Frontal cortex (tissue), 4 donors: ENCODE measurements at places on chromosomes 3 and 15.

DNA sequence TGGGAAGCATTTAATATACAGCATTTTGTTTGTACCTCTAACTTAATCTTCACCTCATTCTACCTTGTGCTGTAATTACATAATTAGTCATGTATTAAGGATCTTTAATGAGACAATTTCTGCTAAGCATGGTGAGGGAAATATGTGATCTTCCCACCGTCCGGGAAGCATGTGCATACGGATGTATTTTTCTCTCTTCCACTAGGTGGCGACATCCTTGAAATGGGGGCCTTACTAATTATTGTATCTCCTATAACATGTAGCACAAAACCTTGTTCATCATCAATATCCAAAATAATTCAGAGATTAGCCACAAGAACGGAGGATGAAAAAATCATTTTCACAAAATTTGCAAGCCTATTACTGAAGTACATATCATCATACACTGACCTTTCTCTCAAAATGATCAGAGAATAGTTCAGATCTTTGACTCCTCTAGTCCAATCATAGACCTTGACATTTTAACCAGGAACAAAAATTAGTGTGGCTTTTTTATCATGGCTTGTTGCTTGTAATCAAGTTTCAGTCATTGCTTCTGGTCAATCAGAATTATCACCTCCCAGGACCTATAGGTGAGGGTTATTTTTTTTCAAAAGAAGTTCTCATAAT is 148.9 kb upstream of the GBE1 start:
- DNase-seq: no peak

- peak; percentile 69 for DNase-seq
Observed at GRCh38 chr3:183178833-183179549, 16.5 kb upstream of the LAMP3 start.

- no peak for DNase-seq
Observed at GRCh38 chr15:41056810-41057209, 59.3 kb downstream of the INO80 start.

DNA sequence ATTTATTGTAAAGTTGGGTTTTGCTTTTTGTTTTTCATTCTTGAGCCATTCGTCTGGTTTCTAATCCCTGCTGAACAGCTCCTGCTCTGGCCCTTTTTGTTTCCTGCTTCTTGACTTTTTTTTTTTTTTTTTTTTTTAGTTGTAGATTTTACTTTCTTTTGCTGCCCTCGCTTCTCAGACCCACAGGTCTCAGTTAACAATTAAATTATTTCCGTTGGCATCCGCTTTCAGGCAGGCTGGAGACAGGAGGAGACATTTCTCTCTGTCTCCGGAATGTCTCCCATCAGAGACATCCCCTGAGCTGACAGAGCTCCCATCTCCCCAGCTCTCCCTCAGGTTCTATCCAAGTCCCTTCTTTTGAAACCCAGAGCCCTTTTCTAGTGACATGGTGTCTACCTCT is 68.6 kb downstream of the SLC6A6 start:
- DNase-seq: no peak

DNA sequence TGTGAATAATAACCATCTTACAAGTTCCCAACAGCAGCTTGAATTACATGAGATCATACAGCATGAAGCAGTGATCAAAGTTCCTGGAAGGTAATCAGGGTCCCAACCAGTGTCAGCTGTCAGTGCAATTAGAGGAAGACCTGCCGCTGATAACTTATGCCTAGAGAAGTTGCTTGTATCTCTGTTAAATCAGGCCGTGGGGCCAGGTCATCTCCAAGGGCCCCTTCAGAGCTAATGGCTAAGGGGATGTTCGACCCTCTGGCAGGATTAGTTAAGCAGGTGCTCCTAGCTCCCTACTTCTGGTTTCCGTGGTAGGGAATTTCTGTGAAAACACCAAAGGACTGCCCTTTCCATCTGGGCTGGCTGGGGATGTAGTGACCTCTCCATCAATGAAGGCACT is 251.0 kb downstream of the FAM43A start:
- no peak for DNase-seq

DNA sequence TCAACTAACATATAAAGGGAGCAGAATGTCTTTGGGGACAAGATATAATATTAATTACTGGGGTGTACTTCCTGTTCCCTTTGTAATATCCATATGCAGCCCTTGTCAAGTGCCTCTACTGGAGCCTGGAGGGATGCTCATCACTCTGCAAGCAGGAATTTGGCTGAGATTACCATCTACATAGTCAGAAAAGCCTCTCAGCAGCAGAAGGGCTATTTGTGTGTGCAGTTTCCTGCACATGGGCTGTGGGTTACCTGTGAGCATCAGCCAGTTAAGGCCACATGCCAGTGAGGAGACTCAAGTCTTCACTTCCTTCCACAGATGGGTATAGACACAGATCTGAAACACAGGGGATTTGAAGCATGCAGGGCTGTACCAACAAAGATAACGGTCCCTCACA is 278.1 kb upstream of the PLSCR5 start:
- no peak for DNase-seq

- no peak for DNase-seq
Observed at GRCh38 chr3:60226912-60227311, 1024.3 kb downstream of the FHIT start.

DNA sequence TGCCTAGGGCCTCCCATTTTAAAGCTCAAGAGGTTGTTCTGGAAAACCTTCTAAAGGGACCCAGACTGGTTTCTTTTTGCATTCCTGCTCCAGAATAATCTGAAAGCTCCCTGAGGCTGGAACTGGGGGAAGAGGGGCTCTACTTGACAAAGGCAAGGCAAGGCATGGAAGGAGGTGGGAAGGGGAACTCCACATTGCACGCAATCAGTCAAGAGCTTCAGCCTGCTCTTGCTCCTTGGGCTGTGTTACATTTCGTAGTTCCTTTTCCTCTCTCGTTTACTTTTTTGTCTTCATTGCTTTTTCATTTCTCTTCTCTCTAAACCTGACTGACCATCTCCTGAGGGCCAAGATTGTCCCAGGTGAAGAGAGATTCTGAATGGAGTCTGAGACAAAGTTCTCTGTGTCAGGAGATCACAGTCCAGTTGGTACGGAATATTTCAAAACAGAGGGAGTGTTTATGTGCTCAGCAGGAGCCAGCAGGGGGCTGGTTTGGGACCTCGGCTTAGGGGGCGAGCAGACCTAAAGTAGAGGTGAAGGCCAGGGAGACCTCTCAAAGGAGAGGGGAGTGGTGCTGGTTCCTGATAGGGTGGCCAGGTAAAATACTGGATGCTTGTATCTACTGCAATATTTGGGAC is 6.0 kb upstream of the KCTD6 start:
- DNase-seq: no peak

DNA sequence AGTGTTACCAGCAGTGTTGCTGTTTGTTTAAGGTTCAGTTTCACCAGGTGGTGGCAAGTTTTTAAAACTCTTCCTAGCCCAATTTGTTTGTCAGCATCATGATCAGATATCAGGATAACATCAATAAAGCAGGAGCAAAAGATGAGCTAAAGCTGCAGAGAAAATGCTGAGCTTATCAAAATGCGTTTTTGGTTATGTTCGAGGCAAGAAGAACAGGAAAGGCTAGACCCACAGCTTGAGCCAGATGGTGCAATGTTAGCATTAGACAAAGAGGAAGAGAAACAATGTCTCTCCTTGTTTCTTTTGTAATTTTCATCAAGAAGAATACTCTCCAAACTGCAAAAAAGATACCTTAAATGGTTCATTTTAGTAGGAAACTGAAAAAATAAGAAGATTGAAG is 66.2 kb downstream of the THRB start:
- DNase-seq: no peak

DNA sequence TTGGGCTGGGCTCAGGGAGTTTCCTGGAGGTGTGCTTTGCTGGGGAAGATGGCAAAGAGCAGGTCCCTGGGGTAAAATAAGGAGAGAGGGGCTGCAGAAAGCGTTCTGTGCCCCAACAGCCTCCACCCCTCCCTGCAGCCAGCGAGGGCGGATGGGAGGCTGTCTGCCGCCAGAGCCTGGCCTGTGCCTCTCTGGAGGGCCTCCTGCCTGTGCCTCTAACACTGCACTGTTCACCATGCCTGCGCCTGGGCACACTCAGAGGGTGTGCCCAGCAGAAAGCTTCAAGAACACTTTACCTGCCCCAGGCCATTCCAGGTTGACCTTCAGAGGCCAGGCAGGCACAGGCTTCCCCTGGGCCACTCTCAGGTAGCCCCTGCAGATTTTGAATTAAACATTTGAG is 77.7 kb upstream of the KLF13 start:
- no peak for DNase-seq

DNA sequence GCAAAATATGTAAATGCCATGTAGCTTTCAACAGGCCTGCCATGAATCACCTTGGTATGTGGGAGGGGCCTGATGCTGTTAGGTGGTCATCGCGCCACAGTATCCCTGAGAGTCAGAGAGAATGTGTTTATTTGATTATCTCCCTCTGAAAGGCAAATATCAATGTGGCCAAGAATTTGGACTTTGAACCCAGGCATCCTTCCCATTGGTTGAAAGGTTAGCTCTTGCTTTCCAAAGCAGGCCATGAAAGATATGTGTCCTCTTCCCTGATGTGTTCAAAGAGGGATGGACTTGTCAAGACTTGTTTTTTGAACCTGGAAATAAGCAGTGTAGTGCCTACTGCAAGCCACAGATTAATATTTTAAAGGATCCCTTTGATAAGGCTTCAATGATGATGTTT is 36.7 kb downstream of the SRP14 start:
- no peak for DNase-seq

- DNase-seq: no peak
Observed at GRCh38 chr3:129827765-129828164, 65.7 kb downstream of the TMCC1 start.
